Activated T-cell treated with anti-CD3 and anti-CD28 coated beads, Interleukin-2, amount 50 U/mL, for 48 hours (primary cell): ENCODE measurements at places on chromosomes 6 and 20.

DNA sequence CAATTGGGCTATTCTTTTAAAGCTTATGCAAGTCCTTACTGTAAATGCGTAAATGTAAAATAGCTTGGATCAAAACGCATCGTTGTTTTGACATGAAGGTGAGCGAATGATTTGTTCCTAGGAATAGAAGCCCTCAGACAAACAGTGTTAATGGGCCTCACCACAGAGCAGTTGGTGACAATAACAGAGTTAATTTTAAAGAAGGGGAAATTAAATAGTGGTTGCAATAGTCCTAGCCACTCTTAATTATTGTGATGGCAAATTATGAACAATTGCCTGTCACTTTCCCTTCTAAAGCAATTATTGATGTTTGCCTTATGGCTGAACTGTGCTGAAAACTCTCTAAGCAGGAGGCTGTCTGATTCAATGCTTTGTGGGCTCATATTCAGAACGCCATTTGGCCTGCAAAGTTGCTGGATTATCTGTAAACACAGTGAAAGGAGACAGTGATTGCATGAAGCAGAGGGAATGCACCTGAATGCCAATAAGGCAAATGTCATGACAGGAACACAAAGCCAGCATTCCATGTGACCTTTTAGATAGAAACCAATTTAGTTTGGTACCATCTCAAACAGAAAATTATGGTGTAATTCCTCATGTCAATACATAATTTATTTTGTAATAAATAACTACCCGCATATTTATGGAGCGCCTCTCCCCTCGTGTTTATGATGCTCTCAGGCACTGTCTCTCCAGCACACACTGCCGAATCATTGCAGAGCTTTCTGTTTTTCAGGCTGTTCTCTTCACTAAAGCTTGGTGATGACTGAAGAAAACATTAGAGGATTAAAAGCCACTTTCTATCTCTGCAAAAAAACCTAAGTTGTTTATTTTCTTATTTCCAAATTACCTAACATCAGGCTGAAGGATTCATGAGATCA is 387.5 kb downstream of the HACE1 start:
- DNase-seq, result no peak

DNA sequence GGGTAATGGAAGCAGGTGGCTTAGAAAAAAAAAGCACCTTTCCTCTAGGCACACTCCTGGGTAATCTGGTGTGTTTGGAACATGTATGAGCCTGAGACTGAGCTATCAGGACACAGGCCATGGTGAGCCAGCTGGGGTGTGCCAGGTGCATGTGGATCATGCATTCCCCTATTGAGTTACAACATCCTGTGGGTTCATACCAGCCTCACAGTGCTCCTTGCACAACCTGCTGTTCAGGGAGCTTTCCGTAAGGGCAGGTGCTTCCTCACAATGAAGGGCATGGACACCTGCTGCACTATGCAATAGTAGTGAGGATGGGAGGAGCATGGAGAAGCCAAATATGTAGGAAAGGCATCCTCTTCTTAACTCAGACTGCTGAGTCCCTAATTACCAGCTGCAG is 197.2 kb upstream of the SUPT3H start:
- DNase-seq, result no peak

- no peak for DNase-seq
Observed at GRCh38 chr6:44049989-44050871, 77.0 kb downstream of the MRPL14 start.

DNA sequence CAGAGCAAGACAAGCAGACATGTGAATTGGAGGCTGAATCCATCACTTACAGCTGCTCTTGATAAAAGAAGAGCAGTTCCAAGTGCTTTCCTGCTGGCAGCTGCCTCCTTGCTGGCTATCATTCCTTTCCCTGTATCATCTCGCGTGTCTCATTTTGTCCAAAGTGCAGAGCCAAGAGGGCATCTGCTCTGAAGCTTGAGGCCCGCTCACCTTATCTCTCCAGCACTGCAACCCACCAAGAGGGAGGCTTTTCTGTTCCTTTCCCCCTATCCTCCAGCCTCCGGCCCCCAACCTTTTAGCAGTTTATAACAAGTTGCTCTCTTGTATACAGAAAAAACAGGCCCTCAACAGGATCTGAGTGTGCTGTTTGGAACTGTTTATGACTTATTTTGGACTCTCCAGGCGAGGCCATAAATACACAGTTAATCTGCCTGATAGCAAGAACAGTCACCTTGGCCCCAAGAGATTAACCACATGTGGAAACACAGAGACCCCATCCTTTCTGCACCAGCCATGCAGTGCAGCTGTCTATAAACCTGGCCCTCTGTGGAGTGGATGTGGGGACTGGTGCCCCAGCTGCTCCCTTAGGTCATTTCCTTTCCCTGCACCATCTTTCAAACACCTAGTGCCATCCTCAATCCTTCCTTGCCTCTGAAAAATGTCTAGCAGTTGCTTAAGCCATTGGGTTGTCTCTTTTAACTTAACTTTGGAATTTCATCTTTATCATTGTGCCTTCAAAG is 172.5 kb upstream of the FERMT1 start:
- no peak for DNase-seq

- no peak for DNase-seq
Observed at GRCh38 chr20:18663932-18664331, 76.1 kb downstream of the DTD1 start.

GRCh38 chr6:118177720-118178119 is 270.7 kb downstream of the SLC35F1 start:
- no peak for DNase-seq

GRCh38 chr20:56460459-56460858 is 8.0 kb upstream of the RTF2 start:
- DNase-seq, result no peak

GRCh38 chr6:39634646-39635341 is 90.4 kb downstream of the KIF6 start:
- DNase-seq, result no peak

DNA sequence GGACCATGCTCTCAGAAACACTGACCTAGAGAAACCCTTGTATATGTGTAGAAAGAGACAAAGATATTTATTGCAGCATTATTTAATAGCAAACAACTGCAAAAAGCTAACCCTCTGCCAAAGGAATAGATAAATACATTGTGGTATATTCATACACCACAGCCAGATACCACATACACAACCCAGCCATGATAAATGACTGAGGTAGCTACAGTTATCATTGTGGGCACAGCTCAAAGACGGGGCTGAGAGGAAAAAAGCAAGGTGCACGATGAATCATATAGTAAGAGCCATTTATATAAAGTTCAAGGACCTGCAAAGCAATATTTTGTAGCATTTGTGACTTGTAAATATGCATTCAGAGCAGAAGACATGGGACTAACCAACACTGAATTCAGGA is 30.8 kb downstream of the RSPO4 start:
- DNase-seq, result no peak

GRCh38 chr20:38271608-38272120 is 11.1 kb upstream of the KIAA1755 start:
- no peak for DNase-seq

DNA sequence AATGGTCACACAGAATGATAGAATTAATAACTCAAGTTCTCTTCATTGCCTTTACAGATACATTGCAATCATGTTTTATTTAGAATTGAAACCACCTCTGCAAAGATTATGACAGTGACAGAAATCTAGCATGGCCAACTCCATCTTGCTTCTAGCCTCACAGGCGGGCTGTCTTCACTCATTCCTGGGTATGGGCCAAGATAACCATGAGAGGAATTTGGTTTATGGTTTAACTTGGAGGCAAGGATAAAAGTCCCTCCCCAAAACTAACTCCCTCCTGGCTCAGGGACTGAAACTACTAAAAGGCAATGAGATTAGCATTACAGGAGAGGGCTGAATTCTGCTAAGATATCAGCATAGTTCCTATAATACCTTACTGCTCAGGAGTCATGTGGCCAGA is 95.2 kb upstream of the CST7 start:
- no peak for DNase-seq

- DNase-seq, result no peak
Observed at GRCh38 chr20:53077373-53078205, 105.4 kb downstream of the TSHZ2 start.

- no peak for DNase-seq
Observed at GRCh38 chr6:110040716-110041115, 62.6 kb downstream of the GPR6 start.

DNA sequence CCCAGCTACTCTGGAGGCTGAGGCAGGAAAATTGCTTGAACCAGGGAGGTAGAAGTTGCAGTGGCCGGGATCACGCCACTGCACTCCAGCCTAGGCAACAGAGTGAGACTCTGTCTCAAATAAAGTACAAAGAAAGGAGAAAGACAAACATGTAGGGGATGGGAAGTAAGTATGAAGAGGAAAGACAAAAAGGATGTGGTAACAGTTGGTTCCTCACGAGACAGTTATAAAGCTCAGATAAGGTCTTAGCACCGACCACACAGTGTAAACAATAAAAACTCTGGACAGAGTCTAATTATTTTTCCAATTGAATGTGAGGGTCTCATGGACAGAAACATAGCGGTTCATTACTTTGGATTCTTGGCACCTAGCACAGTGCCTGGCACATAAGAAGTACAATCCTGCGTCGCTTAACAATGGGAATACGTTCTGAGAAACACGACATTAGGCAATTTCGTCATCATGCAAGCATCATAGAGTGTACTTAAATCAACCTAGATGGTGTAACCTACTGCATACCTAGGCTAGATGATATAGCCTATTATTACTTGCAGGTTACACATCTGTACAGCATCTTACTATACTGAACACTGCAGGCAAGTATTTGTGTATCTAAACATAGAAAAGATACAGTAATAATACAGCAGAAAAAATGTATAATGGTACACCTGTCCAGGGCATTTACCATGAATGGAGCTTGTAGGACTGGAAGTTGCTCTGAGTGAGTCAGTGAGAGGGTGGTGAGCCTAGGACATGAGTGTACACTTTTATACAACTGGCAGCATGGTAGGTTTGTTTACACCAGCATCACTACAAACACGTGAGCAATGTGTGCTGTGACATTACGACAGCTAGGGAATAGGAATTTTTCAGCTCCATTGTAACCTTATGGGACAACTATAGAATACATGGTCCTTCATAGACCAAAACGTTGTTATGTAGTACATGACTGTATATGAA is 38.2 kb downstream of the MBOAT1 start:
- no peak for DNase-seq

DNA sequence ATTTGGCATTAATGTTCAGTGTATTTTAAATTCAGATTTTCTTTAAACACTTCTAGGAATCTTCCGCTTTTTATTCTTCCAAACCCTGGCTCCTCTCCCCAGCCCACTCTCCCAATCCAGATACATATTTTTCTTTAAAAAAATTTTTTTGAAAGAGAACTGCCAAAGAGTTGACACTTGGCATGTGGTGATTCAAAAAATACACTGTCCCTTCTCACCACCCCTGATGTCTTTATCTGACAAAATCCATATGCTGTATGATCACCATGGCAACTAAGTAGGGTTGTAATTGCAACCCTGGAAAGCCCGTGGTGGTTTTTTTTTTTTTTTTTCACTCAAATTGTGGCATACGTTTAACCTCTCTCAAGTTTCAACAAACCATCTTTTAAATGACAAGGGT is 355.8 kb upstream of the SASH1 start:
- DNase-seq, result no peak

- no peak for DNase-seq
Observed at GRCh38 chr6:112725541-112726085, 378.5 kb downstream of the RFPL4B start.

DNA sequence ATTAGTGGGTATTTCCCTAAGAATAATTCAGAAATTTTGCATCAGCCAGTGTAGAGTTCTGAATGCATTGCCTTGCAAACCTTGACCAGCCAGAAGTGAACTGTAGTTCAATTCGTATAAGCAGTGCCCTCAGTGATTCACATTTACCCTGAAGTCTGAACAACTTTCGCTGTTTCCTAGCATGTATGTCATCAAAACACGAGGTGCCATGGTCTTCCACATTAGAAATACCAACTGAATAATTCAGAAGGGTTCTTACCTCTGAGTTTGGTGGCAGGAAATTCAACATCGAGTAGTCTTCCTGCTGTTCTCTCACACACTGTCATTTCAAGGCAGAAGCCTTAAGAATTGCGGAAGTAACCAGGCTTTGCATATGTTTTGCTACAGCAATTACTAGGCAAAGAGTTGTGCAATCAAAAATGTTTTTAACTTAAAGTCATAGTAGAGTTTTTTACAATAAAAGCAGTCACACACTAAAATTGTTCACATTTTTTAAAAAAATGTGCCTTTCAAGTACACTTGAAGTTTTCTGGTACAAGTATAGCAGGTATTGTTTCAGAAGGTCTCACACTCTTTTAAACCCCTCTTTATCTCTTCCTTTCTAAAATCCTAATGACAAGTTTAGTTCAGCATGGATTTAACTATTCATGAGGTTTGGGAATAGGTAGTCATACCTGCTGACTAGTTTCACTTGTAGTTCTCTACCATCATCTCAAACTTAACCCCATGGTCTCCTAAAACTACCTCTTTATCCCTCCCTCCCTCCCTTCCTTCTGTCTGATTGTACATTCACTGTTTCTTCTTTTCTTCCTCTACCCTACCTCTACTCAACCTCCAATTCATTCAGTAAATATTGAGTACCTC is 118.3 kb downstream of the STXBP5 start:
- DNase-seq, result no peak

GRCh38 chr6:7910298-7910653 is 312 bp downstream of the TXNDC5 start:
- DNase-seq, result no peak

DNA sequence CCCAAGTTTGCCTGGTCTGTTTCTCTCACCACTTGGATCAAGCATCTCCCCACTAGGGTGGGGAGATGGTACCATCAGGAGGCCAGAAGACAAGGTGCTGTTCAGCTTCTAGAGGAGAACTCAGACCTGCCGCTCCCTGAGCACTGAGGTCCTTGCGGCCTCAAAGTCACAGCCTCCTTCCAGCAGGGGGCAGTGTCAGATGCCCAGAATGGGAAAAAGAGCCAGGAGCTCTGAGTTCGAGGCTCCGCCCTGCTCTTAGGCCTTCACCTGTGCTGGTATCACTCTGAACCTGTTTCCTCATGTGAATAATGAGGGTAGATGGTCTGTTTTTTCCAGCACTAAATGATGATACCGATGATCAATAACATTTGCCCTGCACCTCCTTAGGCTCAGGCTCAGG is 68.7 kb downstream of the TOX2 start:
- DNase-seq, result peak; percentile 73

- DNase-seq, result no peak
Observed at GRCh38 chr6:101513181-101513580, 119.7 kb downstream of the GRIK2 start.

DNA sequence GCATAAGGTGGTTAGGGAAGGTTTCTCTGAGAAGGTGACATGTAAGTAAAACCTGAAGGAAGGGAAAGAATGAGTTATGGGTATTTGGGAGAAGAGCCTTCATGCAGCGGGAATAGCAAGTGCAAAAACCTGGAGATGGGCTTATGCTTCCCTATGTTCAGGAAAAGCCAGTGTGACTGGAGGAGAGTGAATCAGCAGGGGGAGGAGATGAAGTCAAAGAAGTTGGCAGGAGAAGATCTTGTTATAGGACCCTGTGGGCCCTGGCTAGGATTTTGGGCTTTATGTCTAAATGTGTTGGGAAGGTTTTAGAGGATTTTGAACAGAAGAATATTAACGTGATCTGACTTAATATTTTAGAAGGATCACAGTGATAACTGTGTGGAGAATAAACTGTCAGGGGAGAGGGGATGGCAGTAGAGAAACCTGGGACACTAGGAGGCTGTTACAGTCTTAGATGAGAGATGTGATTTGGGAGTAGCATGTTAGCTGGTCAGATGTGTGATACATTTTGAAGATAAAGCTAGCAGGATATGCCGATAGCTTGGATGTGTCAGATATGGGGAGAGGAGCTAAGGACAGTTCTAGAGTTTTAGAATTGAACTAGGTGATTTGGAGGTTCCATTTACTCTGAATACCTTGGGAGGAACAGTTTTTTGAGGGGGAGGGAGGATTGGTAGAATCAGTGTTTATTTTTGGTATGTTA is 41.0 kb downstream of the PHF3 start:
- DNase-seq, result no peak
